Large intestine (tissue), 12 donors: ENCODE measurements at places on chromosomes 11 and 22. TPM values are rescaled to one million over a fixed set of nuclear protein-coding genes. Genes with fewer than 3 reads are reported as not detected.

The ZFTA gene
- polyA plus RNA-seq, result 48.8 TPM

DNA sequence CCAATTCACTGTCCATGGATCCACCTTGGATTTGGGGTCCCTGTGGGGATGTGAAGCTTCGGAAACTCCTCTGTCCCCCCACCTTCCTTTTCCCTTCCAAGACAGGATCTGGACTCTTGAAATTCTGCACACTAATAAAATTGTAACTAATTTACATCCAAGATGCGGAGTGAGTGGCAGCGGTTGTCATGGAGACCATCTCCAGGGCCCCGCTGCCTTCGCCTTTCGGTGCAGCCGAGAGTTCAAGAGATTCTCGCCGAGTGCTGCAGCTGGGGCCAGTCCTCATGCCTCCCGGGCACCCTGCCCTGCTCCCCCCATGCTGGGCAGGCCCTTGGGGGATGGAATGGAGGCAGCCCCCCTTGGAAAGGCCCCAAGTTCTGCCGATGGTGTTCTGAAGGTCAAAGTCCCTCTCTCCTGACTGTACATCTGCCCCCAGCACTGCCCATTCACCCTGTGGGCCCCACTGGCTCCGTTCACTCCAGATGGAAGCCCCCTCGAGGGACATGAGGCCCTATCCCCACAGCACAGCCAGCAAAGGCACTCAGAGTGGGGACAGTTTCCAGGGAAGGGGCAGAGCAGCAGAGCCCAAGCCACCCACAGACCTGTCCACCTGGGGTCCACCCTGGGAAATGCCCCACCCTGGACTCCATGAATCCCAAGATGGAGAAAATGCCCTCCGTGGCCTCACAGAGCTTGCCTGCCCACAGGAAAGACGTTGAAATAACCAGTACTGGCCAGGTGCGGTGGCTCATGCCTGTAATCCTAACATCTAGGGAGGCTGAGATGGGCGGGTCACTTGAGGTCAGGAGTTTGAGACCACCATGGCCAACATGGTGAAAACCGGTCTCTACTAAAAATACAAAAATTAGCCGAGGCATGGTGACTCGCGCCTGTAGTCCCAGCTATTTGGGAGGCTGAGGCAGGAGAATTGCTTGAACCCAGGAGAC lies 25.9 kb downstream of the IGLL1 start:
- no peak overlapping the region for H3K4me3 ChIP-seq
- no peak for DNase-seq
- H3K27me3 ChIP-seq, result no peaks in the 10 kb centered on the region
- H3K36me3 ChIP-seq, result no peaks in the 10 kb centered on the region

- H3K27me3 ChIP-seq, result peaks cover 4% of the 10 kb centered on the region
- no peaks in the 10 kb centered on the region for H3K36me3 ChIP-seq
- no peak overlapping the region for H3K4me3 ChIP-seq
- no peaks in the 10 kb centered on the region for H3K4me1 ChIP-seq
- H3K27ac ChIP-seq, result no peak overlapping the region
Observed at GRCh38 chr22:23047265-23047664, 23.1 kb upstream of the GNAZ start.

GRCh38 chr11:48880021-48880441 lies 103.7 kb downstream of the TRIM51G start:
- no peak overlapping the region for H3K4me3 ChIP-seq
- no peak overlapping the region for H3K27ac ChIP-seq
- no peaks in the 10 kb centered on the region for H3K27me3 ChIP-seq
- no peak for DNase-seq

- no peaks in the 10 kb centered on the region for H3K36me3 ChIP-seq
- H3K4me1 ChIP-seq, result peaks cover 19% of the 10 kb centered on the region
- no peak overlapping the region for H3K27ac ChIP-seq
- no peaks in the 10 kb centered on the region for H3K27me3 ChIP-seq
Observed at GRCh38 chr22:42324990-42325710, 54.7 kb upstream of the TCF20 start.

GRCh38 chr22:19394274-19395050 lies 37.1 kb downstream of the HIRA start:
- no peak overlapping the region for H3K4me3 ChIP-seq
- no peaks in the 10 kb centered on the region for H3K4me1 ChIP-seq
- H3K27me3 ChIP-seq, result no peaks in the 10 kb centered on the region
- DNase-seq, result no peak

GRCh38 chr11:44032299-44033085 lies 15.3 kb upstream of the ACCSL start:
- H3K4me1 ChIP-seq, result peaks cover 5% of the 10 kb centered on the region
- no peak overlapping the region for H3K4me3 ChIP-seq
- no peaks in the 10 kb centered on the region for H3K36me3 ChIP-seq
- no peak for DNase-seq
- H3K27ac ChIP-seq, result no peak overlapping the region
- peaks cover 9% of the 10 kb centered on the region for H3K27me3 ChIP-seq

DNA sequence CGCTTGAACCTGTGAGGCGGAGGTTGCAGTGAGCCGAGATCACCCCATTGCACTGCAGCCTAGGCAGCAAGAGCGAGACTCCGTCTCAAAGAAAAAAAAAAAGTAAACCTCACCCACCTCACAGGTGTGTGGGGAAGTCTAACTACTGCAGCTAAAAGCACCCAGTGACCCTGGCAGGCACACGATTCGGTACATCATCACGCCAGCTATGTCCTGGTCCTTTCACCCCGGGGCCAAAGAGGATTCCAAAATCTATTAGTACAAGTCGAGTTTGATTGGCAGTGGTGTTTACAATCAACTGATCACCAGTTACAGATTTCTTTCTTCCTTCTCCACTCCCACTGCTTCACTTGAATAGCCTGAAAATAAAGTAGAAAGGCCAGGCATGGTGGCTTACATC lies 6.3 kb downstream of the TST start:
- H3K27ac ChIP-seq, result no peak overlapping the region
- H3K4me1 ChIP-seq, result peaks cover 26% of the 10 kb centered on the region
- no peaks in the 10 kb centered on the region for H3K27me3 ChIP-seq
- H3K4me3 ChIP-seq, result no peak overlapping the region
- no peak for DNase-seq
- peaks cover 20% of the 10 kb centered on the region for H3K36me3 ChIP-seq
